Stimulated activated CD4-positive, alpha-beta T cell treated with anti-CD3 and anti-CD28 coated beads, TNF-alpha, amount 100 ng/mL, for 4 hours (primary cell): ENCODE measurements at places on chromosomes 6 and 20.

GRCh38 chr6:143675946-143676345 lies 1.8 kb upstream of the PHACTR2 start:
- DNase-seq = no peak

DNA sequence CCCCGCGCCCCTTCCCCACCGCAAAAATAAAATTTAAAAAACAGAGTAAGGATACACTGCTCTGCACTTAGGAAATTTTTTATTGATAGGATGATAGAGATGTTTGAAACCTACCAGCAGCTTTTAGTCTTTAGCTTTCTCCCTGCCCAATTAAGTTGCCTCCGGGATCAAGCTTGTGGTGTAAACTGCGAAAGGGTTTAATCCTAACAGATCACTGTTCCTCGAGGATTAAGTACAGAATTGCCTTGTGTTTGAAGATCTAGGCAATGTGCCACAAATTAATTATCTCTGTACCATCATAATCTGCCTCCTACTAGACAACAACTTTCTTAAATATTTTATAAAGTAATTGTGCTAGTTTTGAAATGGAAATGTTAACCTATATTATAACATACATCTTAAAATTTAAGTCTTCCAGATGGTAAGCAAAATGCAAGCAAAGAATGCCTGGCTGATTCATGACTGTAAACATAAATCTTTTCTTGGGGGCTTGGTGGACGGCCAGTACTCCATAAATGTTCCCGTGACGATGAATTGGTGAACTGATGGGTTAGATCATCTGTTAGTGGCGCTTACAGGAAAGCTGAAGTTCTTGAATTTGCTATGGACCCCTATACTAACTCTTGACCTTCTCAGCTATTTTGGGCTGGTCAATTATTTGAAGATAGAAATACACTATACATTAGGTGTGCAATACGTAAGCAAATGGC lies 58.0 kb upstream of the ARHGAP18 start:
- no peak for DNase-seq

GRCh38 chr6:12359036-12359435 lies 68.9 kb downstream of the EDN1 start:
- DNase-seq = no peak

DNA sequence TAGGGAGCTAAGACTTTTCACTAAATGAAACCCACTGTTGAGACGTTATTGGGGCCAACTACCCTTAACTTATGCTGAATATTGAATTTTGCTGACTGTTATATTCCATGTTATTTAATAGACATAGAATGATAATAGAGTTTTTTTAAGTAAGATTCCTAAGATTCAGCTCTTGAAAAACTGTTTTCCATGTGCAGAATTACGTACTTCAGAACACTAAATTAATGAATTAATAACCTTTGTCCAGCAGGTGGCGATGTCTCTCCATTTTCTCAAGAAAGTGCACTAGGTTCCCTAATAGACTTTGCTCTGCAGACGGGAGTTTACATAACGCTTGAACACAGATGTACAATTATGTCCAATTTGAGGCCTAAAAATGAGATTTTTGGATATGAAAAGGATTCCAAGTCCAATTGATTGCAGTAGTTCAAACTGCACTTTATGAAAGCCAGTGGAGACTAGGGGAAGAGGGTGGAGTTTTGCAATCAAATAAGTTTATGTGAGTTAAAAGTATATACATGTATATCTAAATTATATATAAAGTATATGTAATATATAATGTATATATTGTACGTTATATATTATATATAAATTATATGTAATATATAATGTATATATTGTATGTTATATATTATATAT lies 282.1 kb downstream of the UST start:
- DNase-seq = no peak

- no peak for DNase-seq
These were observed 9.5 kb upstream of the MYLK2 start for GRCh38 chr20:31809661-31810060.

- no peak for DNase-seq
These were observed 108.8 kb downstream of the HUS1B start for GRCh38 chr6:548091-548490.

DNA sequence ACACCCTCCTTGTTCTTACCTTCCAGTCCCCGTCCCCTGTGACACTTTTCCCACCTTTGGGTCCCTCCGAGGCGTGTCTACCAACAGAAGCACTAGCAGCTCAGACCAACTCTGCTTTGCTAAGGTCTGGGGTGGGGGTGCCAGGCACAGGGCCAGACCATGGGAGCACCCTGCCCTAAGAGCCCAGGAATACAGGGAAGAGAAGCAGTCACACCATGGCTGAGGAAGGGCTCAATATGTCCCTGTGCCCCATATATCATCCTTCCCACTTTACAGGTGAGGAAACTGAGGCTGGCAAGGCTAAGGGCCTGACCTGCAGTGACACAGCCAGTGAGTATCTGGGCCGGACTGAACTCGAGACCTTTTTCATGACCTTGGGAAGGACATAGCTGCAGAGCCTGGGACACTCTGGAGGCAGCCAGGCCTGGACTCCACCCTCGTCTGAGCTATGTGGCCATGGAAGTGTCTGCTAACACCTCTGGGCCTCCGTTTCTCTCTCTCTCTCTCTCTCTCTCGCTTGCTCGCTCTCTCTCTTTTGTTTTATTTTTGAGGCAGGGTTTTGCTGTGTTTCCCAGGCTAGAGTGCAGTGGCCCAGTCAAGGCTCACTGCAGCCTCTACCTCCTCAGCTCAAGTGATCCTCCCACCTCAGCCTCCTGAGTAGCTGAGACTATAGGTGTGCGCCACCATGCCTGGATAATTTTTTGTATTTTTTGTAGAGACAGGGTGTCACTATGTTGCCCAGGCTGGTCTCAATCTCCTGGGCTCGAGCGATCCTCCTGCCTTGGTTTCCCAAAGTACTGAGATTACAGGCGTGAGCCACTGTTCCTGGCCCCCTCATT lies 156.7 kb downstream of the GRM4 start:
- DNase-seq = no peak

DNA sequence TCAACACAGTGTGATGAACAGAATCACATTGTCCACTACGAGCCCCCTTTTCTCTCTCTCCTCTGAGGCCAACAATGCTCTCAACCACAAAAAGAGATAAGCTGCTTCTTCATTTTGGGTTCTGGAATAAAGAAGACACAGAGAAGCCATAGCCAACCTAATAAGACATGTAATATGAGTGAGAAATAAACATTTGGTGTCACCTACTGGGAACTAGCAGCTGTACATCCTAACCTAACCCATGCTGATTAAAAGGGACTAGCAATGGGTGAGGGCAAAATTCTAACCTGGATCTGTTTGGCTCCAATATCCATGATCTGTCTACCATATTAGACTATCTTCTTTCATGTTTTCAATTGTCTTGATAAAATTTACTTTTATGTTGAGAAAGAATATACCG lies 369.1 kb upstream of the MARCKS start:
- DNase-seq = no peak

DNA sequence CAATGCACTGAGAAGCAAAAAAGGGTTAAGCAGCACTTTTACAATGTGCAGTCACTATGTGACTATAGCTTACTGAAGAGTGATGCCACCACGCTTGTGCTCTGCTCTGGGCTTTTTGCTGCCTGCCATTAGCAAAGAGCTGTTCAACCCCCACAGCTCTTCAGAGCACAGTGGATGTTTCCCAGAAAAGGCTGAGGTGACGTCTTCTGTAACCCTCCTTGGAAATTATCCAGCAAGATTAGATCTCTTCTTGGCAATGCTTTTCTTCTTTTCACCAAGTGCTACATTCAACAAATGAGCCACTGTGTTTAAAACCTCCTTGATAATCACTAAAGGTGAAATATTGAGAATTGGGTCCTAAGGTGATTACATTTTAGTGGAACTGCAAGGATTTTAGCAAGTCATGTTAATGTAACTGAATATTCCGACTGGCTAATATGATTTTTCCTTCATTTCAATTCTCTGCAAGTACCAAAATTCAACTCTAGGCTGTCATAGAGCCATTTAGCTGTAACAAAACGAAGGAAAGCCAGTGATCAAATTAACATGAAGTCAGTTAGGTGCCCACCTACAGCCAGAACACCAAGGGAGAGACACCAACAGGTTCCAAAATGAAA lies 34.9 kb downstream of the ELOVL5 start:
- DNase-seq = no peak

GRCh38 chr6:35833536-35833935 lies 28.4 kb downstream of the LHFPL5 start:
- DNase-seq = no peak

DNA sequence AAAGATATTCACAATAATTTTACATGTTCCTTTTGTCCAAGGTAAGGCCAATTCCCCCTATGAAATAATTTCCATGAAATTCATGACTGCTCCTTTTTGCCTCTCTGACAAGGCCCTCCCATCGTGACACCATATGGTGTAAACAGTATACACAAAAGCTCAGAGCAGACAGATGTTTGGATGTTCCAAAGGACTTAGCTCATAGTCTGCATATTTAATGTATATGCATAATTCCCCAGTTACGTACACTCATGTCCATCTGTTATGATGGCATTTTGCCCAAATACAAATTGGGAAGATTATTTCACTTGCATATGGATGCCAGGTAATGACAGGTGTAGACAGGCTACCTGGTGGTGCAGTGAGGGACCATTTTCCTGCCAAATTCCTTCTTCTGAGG lies 376.5 kb downstream of the KHDRBS2 start:
- DNase-seq = no peak

GRCh38 chr6:149701714-149702113 lies 16.2 kb downstream of the LATS1 start:
- DNase-seq = no peak

GRCh38 chr6:24009319-24009718 lies 116.7 kb upstream of the NRSN1 start:
- DNase-seq = no peak

GRCh38 chr20:44348168-44348659 lies 7.3 kb upstream of the HNF4A start:
- DNase-seq = no peak
